ENCODE measurements at places on chromosomes 2 and 18.

- no peak for DNase-seq
Measured at GRCh38 chr18:8011361-8011760, 444.2 kb downstream of the PTPRM start.

DNA sequence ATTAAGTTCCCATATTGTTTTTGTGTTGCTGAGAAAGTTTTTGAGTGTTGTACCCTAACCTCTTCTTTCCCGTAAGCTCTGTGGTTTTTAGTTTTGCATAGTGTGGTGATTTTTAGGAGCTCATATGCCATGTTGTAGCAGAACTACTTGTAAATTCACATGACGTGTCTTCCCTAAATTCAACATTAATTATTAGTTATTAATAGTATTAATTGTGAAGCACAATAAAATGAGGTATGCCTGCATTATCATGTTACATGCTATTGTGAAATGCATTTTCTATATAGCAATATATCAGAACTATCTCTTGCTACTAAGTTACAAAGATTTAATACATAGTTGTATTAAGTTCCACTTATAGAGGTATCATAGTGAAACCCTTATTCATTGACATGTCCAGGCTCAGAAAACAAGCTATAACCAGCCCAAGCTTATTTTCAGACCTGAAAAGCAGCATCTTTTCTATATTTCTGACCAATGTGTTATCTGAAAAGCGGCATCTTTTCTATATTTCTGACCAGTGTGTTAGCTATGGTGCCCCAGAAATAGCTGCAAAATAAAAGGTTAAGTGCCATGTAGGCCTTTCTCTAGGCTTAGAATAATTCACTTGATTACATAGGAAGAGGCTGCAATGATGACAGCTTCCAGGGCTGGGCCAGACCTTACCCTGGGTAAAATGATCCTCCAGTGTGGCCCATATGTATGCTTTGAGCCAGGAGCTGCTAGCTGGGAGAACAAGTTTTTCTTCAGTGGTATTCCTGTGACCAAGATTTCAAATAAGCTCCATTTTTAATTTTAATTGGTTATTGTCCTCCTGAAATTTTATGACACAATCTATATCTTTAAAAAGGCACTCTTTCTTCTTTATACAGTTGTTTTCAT is 21.6 kb downstream of the EPAS1 start:
- DNase-seq: no peak

DNA sequence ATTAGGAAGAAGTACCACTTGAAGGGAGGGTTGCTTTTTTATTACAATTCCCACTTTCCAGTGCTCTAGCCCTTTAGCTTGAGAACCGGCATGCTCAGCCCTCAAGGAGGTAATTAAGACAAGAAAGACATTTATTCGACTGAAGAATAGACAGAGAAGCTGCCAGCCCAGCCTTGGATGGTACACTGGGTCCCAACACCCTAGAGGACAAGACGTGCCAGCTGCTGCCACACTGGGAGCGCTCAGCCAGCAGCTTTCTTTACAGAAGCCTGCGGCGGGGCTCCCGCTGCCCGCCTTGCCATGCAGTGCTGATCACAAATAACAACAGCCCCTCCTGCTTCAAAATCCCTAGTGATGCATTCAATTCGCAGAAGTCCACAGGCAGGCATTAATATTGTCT is 746.3 kb upstream of the RAB6C start:
- DNase-seq: no peak

GRCh38 chr2:64945973-64946768 is 43.0 kb upstream of the SLC1A4 start:
- DNase-seq: no peak

DNA sequence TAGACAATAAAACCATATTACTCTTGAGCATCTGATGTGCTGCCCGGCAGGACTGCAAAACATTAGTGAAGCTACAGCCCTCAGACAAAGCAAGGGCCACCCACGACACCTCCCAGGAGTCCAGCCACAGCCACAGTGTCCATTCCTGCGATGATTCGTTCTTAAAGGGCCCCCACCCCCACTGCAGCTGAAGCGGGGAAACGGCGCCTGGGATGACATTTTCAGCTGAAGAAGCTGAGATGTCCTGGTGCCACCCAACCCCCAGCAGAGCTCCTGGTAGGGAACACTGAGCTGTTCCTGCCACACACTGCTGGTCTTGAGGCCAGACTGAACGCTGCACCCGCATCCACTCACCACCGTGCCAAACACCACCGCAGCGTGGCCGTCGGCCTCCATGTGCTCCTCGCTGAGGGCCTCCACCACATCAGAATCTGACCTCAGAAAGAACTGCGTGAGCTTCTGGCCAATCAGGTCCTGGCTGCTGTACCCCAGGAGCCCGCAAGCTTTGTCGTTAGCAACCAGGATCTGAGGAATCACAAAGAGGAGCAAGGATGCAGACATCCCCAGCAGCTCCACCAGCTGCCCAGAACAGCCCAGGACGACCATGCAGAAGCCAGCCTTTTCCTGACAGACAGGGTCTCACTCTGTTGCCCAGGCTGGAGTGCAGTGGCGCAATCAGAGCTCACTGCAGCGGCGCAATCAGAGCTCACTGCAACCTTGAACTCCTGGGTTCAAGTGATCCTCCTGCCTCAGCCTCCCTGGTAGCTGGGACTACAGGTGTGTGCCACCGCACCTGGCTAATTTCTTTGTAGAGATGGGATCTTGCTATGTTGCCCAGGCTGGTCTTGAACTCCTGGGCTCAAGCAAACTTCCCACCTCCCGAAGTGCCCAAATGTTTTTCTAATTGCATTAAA is 9.5 kb downstream of the PASK start:
- no peak for DNase-seq

DNA sequence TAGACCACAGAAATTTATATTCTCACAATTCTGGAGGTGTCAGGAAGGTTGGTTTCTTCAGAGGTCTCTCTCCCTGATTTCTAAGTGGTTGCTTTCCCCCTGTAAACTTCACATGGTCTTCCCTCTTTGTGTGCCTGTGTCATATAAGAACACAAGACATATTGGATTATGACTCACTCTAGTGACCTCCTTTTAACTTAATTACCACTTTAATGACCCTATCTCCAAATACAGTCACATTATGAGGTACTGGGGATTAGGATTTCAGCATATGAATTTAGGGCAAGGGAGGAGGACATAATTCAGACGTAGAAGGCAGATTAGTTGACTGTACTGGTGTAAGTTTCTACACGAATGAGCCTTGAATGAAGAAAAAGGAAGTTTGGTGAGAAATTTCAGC is 38.2 kb upstream of the EPHA4 start:
- DNase-seq: no peak

DNA sequence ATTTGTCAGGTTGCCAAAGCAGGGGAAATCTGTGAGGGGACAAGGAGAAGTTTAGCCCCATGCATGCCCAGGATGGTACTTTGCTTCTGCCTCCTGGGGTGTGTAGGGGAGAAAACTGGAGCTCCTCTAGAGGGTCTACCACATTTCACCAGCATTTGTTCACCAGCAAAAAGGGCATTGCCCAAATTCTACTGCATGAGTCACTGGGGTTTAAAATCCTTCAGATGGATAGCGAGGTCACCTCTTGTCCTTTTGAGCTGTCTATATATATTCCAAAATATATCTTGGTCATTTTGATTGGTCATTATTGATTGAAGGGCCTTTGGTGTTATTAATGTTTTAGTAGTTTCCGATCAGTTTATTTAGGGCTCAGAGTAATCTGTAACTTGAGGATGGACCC is 18.7 kb downstream of the FHOD3 start:
- DNase-seq: no peak

DNA sequence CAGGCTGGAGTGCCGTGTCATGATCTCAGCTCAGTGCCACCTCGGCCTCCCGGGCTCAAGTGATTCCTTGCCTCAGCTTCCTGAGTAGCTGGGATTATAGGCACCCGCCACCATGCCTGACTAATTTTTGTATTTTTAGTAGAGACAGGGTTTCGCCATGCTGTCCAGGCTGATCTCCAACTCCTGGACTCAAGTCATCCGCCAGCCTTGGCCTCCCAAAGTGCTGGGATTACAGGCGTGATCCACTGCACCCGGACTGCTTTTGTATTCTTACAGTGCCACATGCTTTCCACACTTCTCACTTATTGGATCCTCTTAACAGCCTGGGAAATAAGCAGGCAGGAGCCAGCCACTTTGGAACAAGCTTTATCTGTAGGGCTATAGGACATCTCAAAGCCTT is 25.3 kb upstream of the BCL2L11 start:
- DNase-seq: no peak

DNA sequence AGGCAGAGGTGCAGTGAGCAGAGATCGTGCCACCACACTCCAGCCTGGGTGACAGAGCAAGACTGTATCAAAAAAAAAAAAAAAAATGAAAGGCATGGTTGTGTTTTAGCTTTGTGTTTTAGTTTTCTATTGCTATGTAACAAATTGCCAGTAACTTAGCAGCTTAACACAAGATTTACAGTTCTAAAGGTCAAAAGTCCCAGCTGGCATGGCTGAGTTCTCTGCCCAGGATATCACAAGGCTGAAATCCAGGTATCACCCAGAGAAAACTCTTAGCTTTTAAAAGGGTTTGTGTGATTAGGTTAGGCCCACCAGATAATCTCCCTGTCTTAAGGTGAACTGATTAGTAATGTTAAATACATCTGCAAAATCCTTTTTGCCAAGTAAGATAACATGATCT is 107.7 kb upstream of the YPEL5 start:
- no peak for DNase-seq

DNA sequence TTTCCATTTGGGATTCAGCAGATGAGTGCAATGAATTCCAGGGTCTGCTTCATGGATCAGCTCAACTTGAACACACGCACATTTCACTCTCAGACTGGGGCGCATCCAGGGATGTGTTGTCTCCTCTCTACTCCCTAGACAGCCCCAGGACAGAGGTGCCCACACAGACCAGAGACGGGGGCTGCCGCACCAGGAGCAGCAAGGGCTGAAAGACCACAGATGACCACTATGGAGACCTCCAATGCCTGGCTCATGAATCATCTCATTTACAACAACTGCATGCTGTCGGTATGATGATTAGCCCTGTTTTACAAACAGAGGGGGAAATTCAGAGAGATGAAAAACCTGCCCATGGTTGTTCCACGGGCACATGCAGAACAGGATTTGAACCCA is 63.1 kb downstream of the CYP26B1 start:
- DNase-seq: no peak

DNA sequence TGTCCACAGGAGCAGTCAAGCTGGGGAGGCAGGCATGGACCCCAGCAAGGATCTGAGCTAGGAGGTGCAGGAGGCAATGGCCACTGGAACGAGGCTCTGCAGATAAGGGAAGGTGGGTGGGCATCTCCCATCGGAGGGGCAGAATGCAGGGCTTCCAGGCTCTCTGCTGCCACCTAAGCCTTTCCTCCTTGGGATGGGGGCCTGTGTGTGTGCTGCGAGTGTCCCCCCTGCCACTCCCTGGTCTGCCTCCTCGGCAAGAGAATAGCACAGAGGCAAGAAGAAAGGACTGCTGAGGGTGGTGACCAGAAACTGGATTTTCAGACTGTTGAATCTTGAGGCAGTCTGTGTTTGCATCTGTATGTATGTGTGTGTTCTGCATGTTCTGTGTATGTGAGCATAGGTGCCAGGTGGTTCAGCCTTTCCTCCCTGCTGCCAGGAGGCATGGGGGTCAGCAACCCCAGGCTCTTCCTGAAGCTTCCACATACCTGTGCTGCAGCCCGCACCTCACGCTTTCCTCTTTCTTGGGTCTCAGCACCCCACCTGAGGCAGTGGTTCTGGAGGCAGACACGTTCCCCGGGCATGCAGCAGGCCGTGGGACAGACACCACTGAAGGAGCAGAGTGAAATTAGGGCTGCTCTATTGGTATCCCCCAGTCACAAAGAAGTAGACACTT is 86.7 kb downstream of the EPAS1 start:
- DNase-seq: no peak

- peak; percentile 6 for DNase-seq
Measured at GRCh38 chr2:173448938-173449471, 94.3 kb downstream of the CDCA7 start.

DNA sequence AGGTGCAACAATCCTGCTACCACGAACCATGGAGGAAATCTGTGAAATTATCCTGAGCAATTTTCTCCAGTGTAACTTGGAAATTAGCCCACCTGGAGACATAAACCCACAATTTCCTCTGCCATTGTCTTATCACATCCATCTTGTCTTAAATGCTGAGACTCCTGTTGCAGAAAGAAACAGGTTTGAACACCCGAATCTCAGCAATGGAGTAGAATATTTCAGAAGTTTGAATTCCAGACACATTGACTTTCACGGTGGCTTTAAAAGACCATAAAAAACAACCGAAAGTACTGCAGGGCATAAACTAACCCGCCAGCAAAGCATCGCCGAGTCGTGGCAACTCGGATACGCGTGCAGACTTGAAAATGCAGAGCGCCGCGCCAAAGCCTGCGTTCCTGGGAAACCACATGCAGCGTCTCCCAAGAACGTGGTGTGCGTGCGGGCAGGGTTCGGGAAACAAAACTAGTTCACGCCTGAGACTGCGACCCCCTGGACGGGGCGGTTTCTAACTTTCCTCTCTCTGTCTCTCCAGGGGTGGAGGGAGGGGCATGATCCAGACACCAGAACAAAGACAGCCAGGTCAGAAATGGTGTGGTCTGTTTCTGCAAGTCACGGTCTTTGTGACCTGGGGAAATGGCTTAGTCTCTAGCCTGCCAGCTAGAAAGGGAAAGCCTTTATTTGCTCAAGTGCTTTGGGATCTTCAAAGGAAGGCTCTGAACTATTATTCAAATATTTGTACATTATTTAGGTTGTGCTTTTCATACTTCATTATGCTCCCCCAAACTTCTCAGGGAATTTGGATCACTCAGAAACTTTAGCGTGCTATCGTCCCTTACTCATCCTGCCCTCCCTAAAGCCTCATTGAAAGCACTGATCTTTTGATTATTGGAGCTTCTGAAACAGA is 26.9 kb upstream of the KCTD1 start:
- DNase-seq: peak; percentile 5

DNA sequence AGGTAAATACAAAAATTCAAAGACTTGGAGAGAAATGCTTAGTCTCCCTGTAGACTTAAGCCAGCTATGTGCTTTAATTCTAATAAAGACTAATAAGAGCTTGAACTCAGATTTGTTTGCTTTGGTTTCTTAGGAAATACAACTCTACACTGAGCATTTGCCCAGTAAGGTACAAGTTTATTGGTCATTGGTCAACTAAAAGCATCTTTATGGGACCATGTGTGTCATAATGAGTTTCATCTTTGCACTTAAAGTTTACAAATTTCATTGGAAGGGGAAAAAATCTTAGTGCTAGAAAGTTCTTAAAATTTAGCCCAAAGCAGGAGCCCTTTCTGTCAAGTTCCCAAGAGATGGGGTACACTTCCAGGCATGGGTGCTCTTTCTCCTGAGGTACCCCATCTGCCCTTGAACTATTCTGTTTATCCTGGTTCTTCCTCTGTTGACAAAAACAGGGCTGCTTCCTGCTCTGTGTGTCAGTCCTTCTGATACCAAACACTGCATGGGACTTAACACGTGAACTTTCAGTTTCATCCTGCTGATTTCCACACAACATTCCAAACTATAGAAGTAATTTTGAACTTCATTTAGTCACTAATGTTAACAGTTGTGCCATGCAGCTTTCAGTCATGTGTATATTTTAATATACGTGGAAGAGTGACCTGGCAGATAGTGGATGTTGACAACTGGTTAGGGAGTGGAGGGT is 200.2 kb downstream of the TPGS2 start:
- peak; percentile 72 for DNase-seq
